GM12892 (cell line): ENCODE measurements at places on chromosomes 1 and 21.

GRCh38 chr21:25938658-25939395, 204.1 kb downstream of the GABPA start:
- no peak for DNase-seq

DNA sequence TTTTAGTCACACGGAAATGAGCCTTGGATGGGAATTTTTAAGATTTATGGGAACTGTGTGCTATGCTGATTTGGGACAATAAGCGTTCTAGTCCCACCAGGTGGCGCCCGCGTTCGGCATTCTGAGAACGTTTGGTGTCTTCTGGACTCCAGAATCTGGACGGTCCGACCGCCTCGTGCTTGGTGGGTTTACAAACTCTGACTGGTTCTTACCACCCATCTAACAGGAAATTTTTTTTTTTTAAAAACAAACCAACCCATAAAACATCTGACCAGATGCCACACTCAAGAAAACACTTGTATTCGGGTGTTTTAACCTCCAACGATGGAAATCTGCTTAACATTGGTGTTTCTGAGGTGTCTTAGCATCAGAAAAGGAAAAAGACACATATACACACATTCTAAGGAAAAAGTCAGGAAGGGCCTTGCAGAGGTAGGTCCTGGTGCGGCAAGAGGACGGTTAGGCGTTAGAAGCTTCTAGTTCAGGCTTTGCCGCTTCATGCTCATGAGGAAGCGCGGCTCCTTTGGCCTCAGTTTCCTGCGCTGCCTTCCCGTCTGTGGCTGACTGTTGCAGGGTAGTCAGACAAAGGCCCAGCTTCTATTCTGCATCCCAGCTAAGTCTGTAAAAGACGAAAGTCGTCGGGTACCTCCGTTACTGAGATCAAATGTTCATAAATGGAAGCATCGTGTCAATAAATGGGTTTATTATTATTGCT, 814 bp upstream of the DYRK3 start:
- DNase-seq = no peak

GRCh38 chr1:19439464-19440171, 45.7 kb downstream of the CAPZB start:
- DNase-seq = no peak

DNA sequence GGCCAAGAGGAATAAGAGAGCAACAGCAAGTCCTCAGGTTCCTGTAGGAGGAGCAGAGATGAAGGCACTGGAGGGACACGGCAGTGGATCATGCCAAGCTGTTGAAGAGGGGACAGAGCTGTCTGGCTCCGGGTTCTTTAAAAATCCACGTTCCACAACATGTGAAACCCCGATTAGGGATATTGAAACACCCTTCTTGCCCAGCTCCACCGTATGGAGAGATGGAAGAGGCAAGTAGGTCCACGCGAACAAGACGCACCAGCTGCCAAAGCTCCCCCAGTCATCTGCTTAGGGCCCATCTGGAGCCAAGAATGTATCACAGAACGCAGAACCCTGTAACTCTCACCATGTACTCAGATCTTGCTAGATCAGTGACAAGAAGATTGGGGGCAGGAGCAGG, 3.9 kb downstream of the C1orf198 start:
- DNase-seq = no peak

- DNase-seq = no peak
Observed at GRCh38 chr1:237998581-237998980, 107.9 kb upstream of the ZP4 start.

DNA sequence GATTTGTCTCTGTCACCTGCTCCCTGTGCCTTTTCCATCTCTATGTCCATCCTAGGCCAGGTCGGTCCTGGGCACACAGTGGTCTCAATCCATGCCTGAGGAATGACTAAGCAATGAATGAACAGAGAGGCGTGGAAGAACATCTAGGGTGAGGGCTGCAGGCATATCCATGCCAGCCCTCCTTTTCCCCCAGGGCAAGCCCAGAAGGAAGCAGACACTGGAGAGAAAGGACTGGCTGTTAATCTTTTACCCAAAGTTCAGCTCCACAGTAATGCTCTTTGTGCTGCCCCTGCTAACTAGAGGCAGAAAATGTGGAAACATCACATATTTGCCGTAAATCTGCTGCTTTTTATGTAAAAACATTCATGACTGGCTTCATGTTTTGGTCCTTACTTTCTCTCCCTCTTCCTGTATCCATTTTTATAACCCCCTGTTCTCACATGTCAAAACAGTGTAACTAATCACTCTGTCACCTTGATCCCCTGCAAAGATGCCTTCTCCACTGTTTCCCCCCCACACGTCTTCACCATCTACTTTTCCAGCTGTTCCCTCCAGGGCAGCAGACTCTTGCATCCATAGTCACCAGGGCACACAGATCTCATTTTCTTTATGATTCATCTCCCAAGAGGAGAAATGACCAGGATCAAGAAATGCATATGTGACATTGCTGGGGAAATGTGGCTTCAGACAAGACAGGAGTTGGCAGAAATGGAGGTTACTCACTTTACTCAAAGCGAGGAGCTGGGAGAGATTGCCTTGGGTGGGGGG, 166.4 kb upstream of the PROX1 start:
- no peak for DNase-seq

GRCh38 chr1:57686306-57686705, 262.4 kb upstream of the DAB1 start:
- DNase-seq = no peak

GRCh38 chr1:95386371-95386770, 152.4 kb downstream of the RWDD3 start:
- DNase-seq = no peak

DNA sequence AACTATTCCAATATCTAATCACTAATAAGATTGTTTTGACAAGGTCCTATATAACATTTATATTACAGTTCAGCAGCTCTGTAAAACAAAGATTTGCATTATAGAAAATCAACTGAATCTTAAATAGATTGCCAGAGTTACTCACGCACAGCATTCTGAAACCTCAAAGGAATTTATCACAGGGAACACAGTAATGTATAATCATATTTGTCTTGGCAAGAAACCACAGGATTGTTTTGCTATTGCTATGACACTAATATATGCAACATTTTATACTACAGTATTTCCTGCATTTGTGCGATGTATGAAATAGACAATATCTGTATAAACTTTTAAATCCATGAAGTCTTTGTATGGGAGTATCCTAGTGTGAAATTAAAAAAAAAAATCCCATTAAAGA, 101.4 kb downstream of the PLPPR5 start:
- no peak for DNase-seq

DNA sequence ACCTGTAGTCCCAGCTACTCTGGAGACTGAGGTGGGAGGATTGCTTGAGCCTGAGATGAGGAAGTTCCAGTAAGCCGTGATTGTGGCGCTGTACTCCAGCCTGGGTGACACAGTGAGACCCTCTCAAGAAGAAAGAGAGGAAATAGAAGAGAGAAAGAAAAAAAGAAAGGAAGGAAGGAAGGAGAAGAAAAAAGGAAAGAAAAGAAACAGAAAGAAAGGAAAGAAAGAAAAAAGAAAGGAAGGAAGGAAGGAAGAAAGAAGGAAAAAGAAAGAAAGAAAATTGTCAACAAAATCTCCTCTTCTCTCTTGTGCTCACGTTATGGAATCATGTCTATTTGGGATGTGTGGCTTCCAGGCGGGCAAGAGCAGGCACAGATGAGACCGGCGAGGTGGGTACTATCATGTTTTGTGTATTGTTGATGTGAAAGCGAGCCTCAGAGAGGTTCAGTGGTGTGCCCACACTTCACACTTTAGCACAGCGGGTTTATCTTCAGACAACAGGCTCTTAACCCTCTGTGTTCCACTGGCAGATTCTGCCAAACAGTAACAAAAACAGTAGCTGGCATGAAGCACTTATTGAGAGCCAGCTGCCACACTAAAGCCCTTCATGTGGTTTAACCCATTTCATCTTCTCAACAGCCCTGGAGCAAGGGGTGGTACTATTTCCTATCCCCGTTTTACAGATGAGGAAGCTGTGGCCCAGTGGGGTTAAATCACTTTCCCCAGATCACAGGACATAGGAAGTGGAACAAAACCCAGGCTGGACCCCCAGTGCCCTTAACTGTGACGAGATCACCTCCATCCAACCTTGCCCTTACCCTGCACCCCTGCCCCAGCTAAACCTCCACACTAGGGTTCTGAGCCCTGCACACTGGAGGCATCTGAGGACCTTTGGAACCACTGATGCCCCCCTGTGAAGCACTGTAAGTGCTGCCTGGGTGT, 94.7 kb upstream of the TARDBP start:
- DNase-seq = no peak

- DNase-seq = no peak
Observed at GRCh38 chr1:241063276-241063675, 293.7 kb downstream of the RGS7 start.

DNA sequence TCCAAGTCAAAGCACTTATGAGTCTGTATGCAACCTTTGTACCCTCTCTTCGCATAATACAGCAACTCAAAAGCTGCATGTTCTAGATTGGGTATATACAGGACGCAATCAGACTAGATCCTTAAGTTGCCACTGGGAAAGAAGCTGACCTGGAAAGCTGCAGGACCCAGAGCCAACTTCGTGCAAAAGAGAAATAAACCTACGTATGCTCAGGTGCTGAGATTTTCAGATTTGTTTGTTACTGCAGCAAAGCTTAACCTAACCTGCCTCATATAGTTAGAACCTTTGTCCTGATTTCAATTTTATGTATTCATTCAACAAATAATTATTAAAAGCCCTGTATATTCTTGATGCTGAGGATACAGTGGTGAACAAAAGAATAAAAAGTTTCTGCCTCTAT, 139.7 kb downstream of the SLC30A10 start:
- DNase-seq = no peak

- no peak for DNase-seq
Observed at GRCh38 chr1:216580538-216581057, 142.6 kb downstream of the ESRRG start.

DNA sequence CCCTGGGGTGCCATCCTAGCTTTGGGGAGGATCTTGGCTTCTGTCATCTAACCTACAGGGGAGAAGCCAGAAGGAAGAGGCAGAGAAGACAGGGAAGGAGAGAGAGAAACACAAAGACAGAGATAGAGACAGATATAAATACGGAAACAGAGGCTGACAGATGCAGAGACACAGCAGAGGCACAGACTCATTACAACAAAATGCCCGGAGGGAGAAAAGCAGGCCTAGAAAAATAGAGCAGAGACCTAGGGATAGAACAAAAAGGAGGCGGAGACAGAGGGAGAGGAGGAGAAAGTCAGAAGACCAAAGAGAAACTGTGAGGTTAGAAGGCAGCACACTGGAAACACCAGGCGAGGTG, 1.9 kb downstream of the PEAR1 start:
- no peak for DNase-seq

- no peak for DNase-seq
Observed at GRCh38 chr1:32337855-32338636, 2.0 kb upstream of the MARCKSL1 start.

DNA sequence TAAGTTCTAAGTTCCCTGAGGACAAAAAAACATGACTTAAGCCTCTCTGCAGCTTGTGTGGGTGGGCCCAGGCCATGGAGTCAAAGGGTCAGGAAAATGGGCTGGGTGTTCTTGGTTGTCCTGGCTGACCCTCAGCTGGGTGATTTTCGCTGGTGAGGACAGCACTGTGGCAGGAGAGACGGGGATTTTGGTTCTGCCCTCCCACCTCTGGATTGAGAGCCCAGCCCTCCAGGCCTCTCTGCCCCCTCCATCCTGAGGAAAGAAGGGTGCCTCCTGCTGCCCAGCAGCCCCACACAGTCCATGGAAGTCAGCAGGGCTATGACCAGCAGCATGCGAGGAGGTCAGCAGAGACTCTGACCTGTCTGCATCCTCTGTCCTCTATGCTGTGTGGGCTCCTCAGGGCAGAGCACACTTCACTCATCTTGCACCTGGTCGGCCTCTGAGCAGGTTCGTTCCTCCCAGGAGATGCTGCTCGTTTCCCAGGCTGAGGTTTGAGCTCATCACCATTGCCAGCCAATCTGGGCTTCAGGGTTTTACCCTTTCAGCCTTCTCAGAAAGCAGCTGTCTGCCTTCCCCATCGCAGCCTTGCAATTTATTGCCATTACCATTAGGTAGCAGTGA, 26.5 kb downstream of the PHGDH start:
- DNase-seq = no peak

- no peak for DNase-seq
Observed at GRCh38 chr1:225114354-225114990, 185.0 kb downstream of the DNAH14 start.

DNA sequence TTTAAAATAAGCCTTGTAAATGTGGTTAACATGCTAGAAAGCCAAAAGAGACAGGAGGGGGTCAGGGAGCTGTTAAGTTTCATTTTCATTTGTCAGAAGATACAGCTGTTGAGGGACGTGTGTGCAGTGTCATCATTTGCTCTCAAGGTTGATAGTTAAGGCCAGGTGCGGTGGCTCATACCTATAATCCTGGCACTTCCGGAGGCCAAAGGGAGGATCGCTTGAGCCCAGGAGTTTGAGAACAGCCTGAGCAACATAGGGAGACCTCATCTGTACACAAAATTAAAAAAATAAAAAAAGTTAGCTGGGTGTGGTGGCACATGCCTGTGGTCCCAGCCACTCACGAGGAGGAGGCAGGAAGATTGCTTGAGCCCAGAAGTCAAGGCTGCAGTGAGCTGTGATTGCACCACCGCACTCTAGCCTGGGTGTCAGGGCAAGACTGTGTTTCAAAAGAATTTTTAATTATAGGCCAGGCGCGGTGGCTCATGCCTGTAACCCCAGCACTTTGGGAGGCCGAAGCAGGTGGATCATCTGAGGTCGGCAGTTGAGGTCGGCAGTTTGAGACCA, 22.7 kb downstream of the ZBTB8OS start:
- DNase-seq = peak; percentile 32
